ENCODE measurements at places on chromosomes 5 and 9.

GRCh38 chr9:137575364-137575715 is 3.4 kb downstream of the DPH7 start:
- DNase-seq = peak; percentile 33

- no peak for DNase-seq
Measured at GRCh38 chr9:5042661-5043178, 57.6 kb downstream of the JAK2 start.

DNA sequence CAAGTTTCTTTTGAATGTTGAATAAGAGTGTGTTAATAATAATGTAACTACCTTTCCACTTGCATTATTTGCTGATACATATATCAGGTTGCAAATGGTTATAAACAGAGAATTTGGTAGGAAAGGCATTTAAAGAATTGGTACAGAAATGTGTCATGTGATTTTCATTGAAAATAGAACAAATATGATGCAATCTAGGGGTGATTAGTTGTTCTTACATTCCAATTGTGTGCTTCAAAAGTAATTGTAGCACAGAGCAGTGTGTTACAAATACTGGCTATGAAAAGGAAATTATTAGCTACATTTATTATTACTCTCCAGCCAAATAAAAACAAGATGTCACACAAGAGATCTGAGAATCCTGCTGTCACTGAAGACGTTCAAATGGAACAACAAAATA is 61.8 kb upstream of the PRDM9 start:
- no peak for DNase-seq

GRCh38 chr9:98708103-98708932 is 417 bp downstream of the GABBR2 start:
- no peak for DNase-seq

DNA sequence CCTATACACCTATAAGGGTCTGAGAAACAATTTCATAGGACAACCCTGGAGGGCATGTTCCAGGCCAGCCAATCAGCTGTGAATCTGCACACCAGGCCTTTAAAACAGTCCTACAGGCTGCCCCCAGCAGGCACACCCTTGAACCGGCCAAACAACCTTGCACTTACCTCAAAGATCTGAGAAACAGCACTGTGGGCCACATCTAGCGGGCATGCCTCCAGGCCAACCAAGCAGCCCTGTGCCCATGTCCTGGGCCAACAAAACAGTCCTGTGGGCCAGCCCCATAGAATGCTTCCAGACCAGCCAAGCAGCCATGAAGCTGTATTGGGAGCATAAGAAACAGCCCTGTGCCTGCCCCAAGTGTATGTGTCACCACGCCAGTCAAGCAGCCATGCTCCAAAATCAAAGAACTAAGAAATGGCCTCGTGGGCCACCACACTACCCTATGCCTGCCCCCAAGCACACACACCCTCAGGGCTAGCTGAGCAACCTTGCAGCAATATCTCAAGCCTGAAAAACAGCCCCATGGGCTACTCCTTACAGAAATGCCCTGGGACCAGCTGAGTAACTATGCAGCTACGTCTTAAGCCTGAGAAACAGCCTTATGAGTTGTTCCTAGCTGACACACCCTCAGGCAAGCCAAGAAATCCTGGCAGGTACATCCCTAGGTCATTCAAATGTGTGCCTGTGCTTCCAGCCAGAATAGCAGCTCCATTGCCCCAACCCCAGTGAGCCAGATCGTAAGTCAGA is 2243.8 kb upstream of the C9orf72 start:
- DNase-seq = no peak
